Stimulated activated CD4-positive, alpha-beta T cell treated with anti-CD3 and anti-CD28 coated beads, Interleukin-15, amount 100 ng/mL, for 1 hour (primary cell): ENCODE measurements at places on chromosomes 1 and 21.

DNA sequence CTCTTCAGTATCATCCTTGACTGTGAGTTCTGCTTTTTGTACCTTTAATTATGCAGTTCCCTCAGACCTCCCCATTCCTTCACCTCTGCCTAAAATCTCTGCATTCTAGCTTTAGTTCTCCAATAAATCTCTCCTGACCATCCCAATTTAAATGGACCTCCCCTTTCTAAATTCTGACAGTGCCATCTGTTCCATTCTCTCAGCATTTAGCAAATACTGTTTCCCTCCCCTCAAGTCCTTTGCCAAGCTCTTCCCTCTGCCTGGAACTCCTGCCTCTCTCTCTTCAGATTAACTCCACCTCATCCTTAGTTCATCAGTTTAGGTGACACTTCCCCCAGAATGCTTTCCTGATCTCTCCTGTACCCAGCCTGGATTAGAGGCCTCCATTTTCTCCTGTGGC is 54.0 kb upstream of the JUN start:
- no peak for DNase-seq

DNA sequence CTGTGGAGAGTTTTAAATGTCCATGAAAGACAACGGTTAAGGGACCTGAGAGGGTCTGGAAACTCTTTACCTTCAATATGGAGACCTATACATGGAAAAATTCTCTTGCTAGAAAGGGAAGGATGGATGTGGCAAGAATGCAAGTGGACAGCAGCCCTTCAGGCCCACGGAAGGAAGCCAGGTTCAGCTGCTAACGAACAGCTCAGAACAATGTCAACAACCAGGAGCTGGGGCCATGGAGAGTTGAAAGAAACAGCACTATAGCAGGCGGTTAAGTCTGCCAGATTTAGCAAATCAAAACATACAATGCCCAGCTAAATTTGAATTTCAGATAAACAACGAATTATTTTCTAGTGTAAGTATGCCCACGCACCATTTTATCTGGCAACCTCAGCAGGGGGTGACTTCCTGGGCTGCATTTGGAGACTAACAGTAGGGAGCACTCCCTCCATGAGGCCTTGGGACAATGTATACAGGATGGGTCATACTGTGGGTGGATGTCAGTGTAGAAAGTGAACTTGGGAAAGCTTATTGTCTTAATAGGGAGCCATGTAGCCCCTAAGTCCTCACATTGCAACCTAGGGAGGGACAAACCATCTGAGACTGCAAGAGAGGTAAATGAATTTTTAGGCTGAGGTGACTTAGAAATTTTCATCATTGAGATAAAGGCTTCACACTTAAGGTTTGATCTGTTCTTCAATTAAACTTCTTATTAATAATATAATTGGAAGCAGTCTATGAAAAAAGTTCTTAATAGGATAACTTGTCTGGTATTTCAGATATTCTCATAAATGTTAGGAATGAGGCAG is 7.8 kb upstream of the H3-3A start:
- DNase-seq = no peak

DNA sequence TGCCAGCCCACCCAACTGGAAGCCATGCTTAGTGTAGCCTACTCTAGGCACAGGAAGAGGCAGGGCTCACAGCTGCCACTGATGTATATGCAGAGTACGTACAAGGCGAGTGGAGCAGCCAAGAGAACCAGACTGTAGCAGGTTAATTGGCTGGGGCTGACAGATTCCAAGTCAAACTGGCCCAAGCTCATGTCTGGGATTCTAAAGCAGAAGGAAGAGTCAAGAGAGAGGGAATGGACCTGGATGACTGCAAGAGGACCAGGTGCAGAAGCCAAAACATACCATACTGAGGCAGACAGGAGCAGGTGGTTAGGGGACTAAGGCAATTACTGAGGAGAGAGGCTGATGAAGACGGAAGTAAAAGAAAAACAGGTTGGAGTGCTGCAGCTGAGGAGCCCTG is 51.3 kb upstream of the LRRN2 start:
- no peak for DNase-seq

DNA sequence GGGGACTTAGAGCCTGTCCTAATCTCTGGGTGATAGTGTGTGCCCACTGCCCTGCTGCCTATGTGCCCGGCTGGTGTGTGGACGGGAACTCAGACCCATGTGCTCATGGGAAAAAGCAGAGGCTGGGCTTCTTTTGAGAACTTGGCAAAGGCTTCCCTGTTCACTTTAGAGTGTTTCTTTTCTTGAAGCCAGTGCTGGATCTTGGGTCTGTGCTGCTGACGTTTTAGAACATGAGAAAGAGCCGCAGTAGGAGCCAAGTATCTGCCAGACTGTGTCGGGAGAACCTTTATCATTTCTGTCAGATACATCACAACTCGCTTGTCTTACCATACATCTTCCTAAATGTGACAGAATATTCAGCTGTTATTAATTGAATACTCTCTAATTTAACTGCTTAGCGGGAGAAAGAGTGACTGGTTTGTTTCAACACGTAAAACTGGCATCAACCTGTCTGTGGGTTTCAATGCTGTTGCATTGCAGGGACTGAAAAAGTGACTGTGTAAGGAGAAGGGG is 195.2 kb downstream of the PBX1 start:
- no peak for DNase-seq

- no peak for DNase-seq
These were observed 8.9 kb upstream of the ITLN2 start for GRCh38 chr1:160963521-160963920.

- no peak for DNase-seq
These were observed 1.9 kb downstream of the KRTAP10-5 start for GRCh38 chr21:44578371-44579055.

- no peak for DNase-seq
These were observed 42.1 kb downstream of the UBE2U start for GRCh38 chr1:64245495-64245894.

DNA sequence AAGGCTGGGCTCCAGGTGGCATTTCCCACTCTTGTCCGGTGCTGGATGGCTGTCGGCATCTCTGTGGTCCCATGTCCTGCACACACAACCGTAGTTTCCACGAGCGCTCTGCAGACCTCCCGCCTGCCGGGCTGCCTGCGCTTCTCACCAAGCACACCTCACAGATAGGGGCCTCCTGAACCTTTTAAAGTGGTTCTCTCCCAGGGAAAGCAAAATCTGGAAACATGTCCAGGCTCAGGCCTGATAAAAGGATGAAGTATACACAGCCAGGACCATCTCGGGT is 46.2 kb downstream of the CAPN9 start:
- no peak for DNase-seq

DNA sequence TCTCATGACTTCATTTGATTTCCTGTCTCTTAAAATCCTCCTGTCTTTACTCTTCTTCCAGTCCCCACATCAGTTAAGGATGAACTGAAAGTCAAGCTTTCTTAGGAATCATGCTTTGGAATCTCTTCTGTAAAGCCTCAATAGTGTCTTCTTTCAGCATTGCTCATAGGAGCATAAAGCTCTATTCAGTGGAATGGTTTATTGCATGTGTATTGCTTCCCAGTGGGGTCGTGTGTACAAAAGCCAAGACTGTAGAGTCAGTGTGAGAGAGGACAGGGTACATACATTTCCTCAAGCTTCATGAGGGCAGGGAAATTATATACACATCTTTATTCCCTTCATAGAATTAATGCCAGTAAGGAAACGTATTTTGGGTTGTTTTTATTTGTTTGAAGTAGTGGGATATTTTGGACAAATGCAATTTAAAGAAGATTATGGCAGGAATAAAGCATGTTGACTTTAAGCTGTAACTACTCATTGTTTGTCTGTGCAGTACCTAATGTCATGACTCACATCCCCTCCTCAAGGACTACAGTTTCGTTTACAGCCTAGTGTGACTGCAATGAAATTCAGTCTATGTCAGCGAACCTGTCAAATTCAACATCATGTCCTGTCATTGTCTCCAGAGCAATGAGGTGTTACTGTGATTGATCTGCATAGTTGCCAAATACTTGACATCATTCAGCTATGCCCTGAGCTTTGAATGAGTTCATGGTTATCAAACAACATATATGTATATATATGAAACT is 2164.2 kb downstream of the NCAM2 start:
- DNase-seq = no peak

DNA sequence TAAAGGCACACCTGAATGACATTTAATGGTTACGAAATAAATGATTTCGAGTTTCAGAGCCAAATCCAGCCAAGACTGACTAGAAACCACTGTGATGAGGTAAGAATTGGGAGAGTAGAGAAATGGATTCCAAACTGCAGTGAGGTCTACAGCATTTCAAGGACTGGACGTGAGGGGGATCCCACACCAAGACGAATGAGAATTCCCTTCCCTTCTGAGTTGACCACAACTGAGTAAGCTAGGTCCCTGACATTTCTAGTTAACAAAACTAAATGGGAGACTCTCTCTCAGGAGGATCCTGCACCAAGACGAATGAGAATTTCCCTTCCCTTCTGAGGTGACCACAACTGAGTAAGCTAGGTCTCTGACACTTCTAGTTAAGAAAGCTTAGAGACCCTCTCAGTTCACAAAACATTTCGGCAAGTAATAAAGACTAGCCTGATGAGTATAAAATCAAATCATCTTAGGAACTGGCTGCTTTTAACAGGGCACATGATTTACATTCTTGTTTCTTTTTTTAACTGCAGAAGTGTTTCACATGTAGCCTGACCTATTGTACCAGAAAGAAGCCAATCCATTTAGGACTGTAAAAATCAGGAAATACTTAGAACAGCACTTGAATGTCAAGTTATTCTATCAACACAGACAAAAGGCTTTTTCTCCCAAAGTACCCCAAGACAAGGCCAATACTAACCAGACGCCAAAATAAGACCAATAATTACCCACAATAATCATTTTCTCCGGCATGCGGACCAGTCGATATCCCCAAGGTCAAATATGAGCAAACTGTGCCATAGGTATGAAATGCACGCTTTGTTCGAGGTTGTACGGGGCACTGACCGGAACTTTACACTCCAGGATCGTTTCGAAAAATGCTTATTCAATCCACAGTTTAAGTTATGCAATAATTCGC is 1.4 kb upstream of the SPATA1 start:
- no peak for DNase-seq

DNA sequence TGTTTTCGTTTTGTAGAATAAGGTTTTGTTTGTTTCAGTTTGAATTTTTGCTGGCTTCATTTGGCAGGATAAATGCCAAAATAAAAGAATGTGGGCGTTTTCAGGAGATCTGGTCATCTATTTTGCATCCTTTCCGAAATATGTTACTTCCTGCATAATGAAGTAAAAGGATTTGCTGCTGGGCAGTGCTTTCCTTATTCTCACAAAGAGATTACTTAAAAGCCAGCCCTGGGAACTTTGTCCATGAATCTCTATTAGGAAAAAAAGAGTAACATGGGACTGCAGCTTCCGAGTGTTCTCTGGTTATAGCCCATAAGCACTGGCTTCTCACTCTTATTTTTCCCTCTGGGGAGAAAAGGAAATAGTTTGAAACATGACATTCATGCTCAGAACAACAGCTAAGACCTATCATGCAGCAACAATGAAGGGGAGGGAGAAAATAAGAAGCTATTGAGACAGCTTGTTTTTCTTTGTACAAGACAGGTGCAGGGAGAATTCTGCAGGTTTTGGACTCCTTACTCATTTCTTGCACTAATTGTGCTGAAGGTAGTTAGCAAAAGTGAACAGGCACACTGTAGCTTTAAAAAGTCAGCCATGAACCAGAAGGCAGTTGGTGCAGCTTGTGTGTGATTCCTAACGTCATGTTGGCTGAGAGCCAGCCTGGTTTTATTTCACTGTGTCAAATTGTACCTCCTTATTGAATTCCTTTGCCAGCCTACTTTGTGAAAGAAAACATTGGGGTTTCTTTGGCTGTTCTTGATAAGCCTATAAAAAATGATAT is at the start of gene SAMD13:
TSS of gene SAMD13 (plus strand) at position 705 of the 781 bp plus-strand sequence. CDS start 1,527 bp downstream, outside the sequence.
- DNase-seq = no peak

GRCh38 chr1:157448636-157449035 is 103.7 kb downstream of the FCRL5 start:
- no peak for DNase-seq
